Gastrocnemius medialis (tissue), 4 donors: ENCODE measurements at places on chromosomes 5 and 9. TPM values are rescaled to one million over a fixed set of nuclear protein-coding genes. Genes with fewer than 3 reads are reported as not detected.

The SPATA31D3 gene
- not detected for total RNA-seq

GRCh38 chr5:13316176-13316575, 628.3 kb downstream of the DNAH5 start:
- H3K36me3 ChIP-seq = no peaks in the 10 kb centered on the region
- no peak for DNase-seq
- no peaks in the 10 kb centered on the region for H3K27me3 ChIP-seq
- no peak overlapping the region for H3K27ac ChIP-seq

GRCh38 chr9:89994988-89995613, 390.3 kb downstream of the GADD45G start:
- H3K27ac ChIP-seq = no peak overlapping the region
- DNase-seq = no peak
- H3K36me3 ChIP-seq = no peaks in the 10 kb centered on the region
- no peak overlapping the region for H3K4me3 ChIP-seq
- H3K27me3 ChIP-seq = no peaks in the 10 kb centered on the region
- peaks cover 13% of the 10 kb centered on the region for H3K4me1 ChIP-seq

The IL9 gene
- total RNA-seq = not detected

- no peaks in the 10 kb centered on the region for H3K4me1 ChIP-seq
- no peaks in the 10 kb centered on the region for H3K27me3 ChIP-seq
- H3K27ac ChIP-seq = no peak overlapping the region
- H3K4me3 ChIP-seq = no peak overlapping the region
- DNase-seq = no peak
Measured at GRCh38 chr9:110691002-110691549, 22.5 kb downstream of the MUSK start.

GRCh38 chr5:138033386-138033808, 518 bp upstream of the FAM13B start:
- peaks cover 37% of the 10 kb centered on the region for H3K4me1 ChIP-seq
- H3K4me3 ChIP-seq = peak overlapping the region; percentile 83
- no peak for DNase-seq

DNA sequence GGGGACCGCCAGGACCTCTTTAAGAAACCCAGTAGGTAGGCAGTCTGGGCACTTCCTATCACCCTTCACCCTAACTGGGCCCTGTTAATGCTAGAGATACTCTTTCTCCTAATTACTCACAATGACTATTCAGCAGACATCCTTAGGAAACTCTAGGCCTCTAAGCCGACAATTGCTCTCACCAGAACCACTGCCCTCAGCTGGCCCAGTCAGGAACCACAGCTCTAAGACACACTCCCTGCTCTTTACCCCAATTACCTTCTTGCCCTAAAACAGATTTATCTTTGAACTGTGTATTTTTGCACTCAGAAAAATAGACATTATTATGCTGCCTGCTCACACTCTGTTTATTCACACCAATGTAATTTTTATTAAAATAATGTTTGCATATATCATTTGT, 432.6 kb upstream of the SLC30A5 start:
- H3K36me3 ChIP-seq = no peaks in the 10 kb centered on the region
- no peaks in the 10 kb centered on the region for H3K27me3 ChIP-seq
- no peak for DNase-seq
- H3K27ac ChIP-seq = no peak overlapping the region
- no peak overlapping the region for H3K4me3 ChIP-seq
- H3K4me1 ChIP-seq = no peaks in the 10 kb centered on the region

GRCh38 chr9:125963932-125964331, 216.8 kb downstream of the PBX3 start:
- H3K27ac ChIP-seq = no peak overlapping the region
- H3K4me1 ChIP-seq = no peaks in the 10 kb centered on the region
- no peaks in the 10 kb centered on the region for H3K27me3 ChIP-seq
- no peaks in the 10 kb centered on the region for H3K36me3 ChIP-seq
- DNase-seq = no peak

- no peaks in the 10 kb centered on the region for H3K36me3 ChIP-seq
- H3K4me1 ChIP-seq = no peaks in the 10 kb centered on the region
- no peak overlapping the region for H3K27ac ChIP-seq
- no peaks in the 10 kb centered on the region for H3K27me3 ChIP-seq
Measured at GRCh38 chr5:71887680-71888079, 168.6 kb downstream of the CARTPT start.

The IL31RA gene
- total RNA-seq = 0.29 TPM

- no peaks in the 10 kb centered on the region for H3K27me3 ChIP-seq
- no peak overlapping the region for H3K4me3 ChIP-seq
- DNase-seq = no peak
Measured at GRCh38 chr9:88808019-88808656, 183.1 kb upstream of the S1PR3 start.

The ANXA6 gene
- 136 TPM for total RNA-seq

- no peaks in the 10 kb centered on the region for H3K36me3 ChIP-seq
- H3K27me3 ChIP-seq = no peaks in the 10 kb centered on the region
- H3K4me1 ChIP-seq = no peaks in the 10 kb centered on the region
- DNase-seq = no peak
- H3K4me3 ChIP-seq = no peak overlapping the region
- no peak overlapping the region for H3K27ac ChIP-seq
Measured at GRCh38 chr5:164060786-164061355, 555.5 kb downstream of the MAT2B start.

- H3K4me3 ChIP-seq = no peak overlapping the region
- H3K36me3 ChIP-seq = no peaks in the 10 kb centered on the region
- H3K27ac ChIP-seq = no peak overlapping the region
Measured at GRCh38 chr5:15558240-15558639, 58.3 kb downstream of the FBXL7 start.

The PCDHGB5 gene
- total RNA-seq = 3.0 TPM

The ARL14EPL gene
- 0.82 TPM for total RNA-seq

DNA sequence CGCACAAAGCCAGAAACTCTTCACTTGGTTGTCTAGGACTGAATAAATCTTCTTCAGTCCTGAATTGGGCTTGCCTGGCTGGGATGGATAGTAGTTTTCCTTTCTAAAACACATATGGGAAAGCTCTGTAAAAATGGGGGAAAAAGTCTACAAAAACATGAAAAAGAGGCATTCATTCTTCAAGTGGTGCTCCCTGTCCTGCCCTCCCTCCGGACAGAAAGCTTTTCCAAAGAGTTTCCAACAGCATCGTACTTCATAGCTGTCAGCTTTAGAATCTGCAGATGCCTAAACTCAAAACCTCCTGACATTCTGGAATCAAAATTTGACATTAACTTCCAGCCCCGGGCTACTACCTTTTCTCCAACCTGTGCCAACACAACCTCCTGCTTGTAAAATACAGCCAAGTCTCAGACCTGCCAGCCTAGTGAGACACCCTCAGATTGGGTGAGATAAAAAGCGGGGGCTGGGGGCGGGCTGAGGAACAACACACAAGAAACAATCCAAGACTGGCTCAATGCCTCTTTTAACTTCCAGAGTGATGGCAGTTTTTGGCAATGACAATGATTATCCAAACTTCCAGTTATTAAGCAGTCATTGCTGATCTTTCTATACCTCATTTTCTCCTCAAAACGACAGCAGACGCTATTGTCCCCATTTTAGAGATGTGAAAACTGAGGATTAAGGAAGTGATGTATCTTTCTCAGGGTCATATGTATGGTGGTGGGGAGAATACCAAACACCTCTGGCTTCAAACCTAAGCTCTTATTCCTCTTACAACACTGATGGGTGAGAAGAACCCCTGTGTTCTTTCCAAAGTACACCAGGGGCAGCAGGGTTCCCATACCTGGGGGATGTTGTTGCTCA, 1.3 kb downstream of the TNC start:
- no peak for DNase-seq
- H3K4me3 ChIP-seq = no peak overlapping the region
- H3K4me1 ChIP-seq = peaks cover 4% of the 10 kb centered on the region
- no peak overlapping the region for H3K27ac ChIP-seq

The ARSI gene
- not detected for total RNA-seq

The ORM2 gene
- total RNA-seq = 6.3 TPM

DNA sequence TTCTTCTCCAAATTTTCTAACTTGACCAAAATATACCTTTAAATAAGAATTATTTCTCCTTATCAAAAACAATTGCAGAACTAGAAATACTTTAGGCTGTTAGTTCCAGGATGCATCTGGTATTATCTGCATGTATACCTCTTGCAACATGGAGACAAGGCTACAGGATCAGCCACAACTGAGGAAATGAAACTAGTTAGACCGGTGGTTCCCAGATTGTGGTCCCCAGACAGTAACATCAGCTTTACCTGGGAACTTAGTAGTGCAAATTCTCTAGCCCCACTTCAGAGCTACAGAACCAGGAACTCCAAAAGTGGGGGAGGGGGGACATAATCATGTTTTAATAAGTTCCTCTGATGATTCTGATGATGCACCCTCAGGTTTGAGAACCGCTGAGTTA, 61.6 kb upstream of the C9orf72 start:
- H3K27me3 ChIP-seq = no peaks in the 10 kb centered on the region
- no peaks in the 10 kb centered on the region for H3K36me3 ChIP-seq
- no peaks in the 10 kb centered on the region for H3K4me1 ChIP-seq
- DNase-seq = no peak

- H3K27me3 ChIP-seq = no peaks in the 10 kb centered on the region
- no peak overlapping the region for H3K27ac ChIP-seq
- no peaks in the 10 kb centered on the region for H3K36me3 ChIP-seq
Measured at GRCh38 chr9:26597542-26598149, 295.0 kb downstream of the CAAP1 start.

The RXRA gene
- total RNA-seq = 166 TPM

GRCh38 chr5:179608131-179608581, 15.3 kb downstream of the HNRNPH1 start:
- H3K36me3 ChIP-seq = peaks cover 2% of the 10 kb centered on the region
- no peak for DNase-seq
- H3K4me3 ChIP-seq = no peak overlapping the region
- H3K27me3 ChIP-seq = no peaks in the 10 kb centered on the region
- peaks cover 42% of the 10 kb centered on the region for H3K4me1 ChIP-seq
- H3K27ac ChIP-seq = peak overlapping the region; percentile 83

The IFNA2 gene
- total RNA-seq = not detected

GRCh38 chr5:96408210-96408777, 24.8 kb downstream of the PCSK1 start:
- no peaks in the 10 kb centered on the region for H3K4me1 ChIP-seq
- no peaks in the 10 kb centered on the region for H3K36me3 ChIP-seq
- no peak overlapping the region for H3K4me3 ChIP-seq
- no peak overlapping the region for H3K27ac ChIP-seq

The ITK gene
- 0.16 TPM for total RNA-seq

DNA sequence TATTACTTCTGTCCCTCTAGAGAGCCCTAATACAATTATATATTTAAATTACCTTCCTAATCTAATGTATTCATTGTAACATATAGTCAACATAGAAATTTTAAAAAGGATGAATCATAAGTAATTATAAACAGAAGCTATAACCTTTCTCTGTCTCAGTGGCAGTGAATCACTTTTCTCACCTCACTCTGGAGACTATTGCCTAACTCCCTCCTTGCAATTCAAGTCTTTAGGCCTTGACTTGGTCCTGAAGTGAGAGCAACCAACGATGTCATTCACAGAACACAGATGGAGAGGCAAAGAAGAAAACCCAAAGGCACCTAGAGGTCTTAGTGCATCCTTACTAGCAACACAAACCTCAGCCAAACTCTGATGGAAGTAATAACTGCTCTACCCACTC, 133.3 kb upstream of the DPYSL3 start:
- H3K27ac ChIP-seq = no peak overlapping the region
- H3K27me3 ChIP-seq = no peaks in the 10 kb centered on the region
- H3K4me3 ChIP-seq = no peak overlapping the region
- H3K36me3 ChIP-seq = no peaks in the 10 kb centered on the region

GRCh38 chr5:172493461-172493860, 39.1 kb upstream of the SH3PXD2B start:
- H3K4me1 ChIP-seq = peaks cover 6% of the 10 kb centered on the region
- no peaks in the 10 kb centered on the region for H3K36me3 ChIP-seq
- no peak overlapping the region for H3K27ac ChIP-seq
- H3K27me3 ChIP-seq = no peaks in the 10 kb centered on the region

GRCh38 chr9:134060546-134060945, 7.3 kb downstream of the BRD3 start:
- no peak for DNase-seq
- peaks cover 100% of the 10 kb centered on the region for H3K4me1 ChIP-seq
- H3K4me3 ChIP-seq = no peak overlapping the region
- no peaks in the 10 kb centered on the region for H3K36me3 ChIP-seq
- H3K27me3 ChIP-seq = no peaks in the 10 kb centered on the region
- H3K27ac ChIP-seq = no peak overlapping the region

DNA sequence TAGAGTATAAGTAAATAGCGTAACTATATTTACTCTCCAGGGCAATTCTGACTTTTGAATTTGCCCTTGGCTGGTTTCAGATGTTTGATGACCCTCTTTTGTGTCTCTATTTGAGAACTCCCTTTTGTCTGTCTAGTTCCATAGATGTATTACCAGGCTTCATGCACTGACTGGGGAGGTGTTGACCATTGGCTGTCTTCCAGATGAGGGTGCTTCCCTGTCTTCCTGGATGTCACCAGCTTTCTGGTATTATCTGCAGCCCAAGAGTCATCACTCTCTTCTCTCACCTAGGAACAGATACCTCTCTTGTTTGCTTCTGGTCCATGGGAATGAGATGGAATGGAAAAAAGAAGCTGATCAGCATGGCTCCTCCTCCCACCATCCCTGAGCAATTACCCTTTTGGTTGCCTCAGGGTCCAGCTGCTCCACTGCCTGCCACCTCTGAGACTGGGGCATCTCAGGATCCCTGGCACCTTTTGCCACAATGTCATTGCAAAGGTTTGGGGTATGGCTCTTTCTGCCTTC, 58.7 kb upstream of the TMED7 start:
- no peak for DNase-seq
- peaks cover 3% of the 10 kb centered on the region for H3K4me1 ChIP-seq
- H3K4me3 ChIP-seq = no peak overlapping the region

The ZNF354C gene
- total RNA-seq = 1.6 TPM

The NEUROG1 gene
- total RNA-seq = not detected

- H3K36me3 ChIP-seq = no peaks in the 10 kb centered on the region
- no peak for DNase-seq
- no peak overlapping the region for H3K27ac ChIP-seq
- H3K4me3 ChIP-seq = no peak overlapping the region
- H3K4me1 ChIP-seq = no peaks in the 10 kb centered on the region
- no peaks in the 10 kb centered on the region for H3K27me3 ChIP-seq
Measured at GRCh38 chr9:82680179-82680935, 382.6 kb downstream of the RASEF start.

DNA sequence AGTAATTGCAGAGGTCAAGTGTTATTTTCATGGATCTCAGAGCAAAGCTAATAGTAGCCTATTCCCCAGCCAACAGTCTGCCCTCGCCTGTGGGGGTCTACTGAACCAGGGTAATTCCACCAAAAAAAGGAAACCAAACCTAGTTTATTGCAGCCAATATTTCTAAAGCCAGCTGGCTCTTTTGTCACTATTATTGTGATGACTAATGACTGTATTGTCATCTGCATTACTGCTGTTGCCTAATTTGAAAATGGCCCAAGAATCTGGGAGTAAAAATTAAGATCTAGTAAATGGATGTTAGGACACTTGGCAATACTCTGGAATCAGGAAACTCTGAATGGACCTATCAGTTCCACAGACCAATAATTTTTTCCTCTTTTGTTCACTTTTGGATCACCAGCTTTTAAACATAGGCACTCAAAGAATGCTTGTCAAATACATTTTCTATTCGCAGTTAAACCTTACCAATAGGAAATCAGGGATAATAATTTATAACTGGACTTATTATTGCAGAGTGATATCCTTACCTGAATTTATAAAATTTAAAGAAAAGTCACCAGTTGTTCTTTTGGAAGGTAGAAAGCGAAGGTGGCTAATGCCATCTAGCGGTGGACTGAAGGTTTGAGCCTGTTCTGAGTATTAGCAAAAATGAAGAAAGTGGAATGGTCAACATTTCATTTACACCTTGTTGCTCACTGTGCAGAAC, 69.2 kb downstream of the SYK start:
- no peak overlapping the region for H3K4me3 ChIP-seq
- H3K4me1 ChIP-seq = peaks cover 9% of the 10 kb centered on the region
- H3K27me3 ChIP-seq = no peaks in the 10 kb centered on the region
- no peaks in the 10 kb centered on the region for H3K36me3 ChIP-seq
- no peak for DNase-seq

The HTR4 gene
- total RNA-seq = 0.51 TPM
